ENCODE measurements at places on chromosomes 7 and 10.

DNA sequence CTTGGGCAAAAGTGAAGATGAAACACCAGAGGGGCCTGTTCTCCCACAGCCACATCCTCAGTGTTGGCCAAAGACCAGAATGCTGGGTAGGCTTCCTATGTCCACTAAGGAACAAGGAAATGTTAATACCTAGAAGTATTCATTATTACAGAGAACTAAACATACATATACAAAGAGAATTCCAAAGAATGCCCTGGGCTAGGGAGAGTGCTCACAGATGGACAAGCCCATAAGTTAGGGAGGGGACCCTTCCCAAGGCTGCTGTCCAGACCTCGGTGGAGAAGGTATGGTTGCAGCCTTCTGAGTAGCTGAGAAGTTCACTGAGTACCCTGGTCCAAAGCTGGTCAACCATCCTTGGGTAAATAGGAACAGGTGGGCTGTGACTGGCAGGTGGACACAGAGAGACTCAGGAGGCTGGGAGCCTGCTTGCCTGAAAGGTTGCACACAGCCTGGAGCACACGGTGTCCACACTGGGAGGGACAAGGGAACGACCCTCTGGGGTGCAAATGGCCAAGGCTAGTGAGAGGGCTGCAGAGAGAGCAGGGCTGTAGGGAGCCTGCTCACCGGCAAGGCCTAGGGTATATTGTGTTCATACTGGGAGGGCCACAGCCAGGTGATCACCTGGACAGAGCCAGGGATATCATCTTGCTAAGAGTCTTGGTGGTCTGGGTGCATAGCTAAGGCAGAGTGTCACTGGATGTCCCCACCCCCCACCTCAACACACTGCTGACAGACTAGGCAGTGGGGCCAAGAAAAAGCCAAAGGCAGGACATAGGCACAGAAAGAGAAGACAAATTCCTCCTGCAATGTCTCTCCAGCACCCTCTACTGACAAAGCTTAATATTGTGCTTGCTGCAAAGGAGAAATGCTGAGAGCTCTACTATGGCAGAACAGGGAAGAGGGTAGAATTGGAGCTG is 40.3 kb downstream of the CPVL start:
- no peak for DNase-seq
- peaks cover 6% of the 10 kb centered on the region for H3K27me3 ChIP-seq
- no peaks in the 10 kb centered on the region for H3K36me3 ChIP-seq
- H3K4me3 ChIP-seq, result no peak overlapping the region
- no peak overlapping the region for H3K27ac ChIP-seq

DNA sequence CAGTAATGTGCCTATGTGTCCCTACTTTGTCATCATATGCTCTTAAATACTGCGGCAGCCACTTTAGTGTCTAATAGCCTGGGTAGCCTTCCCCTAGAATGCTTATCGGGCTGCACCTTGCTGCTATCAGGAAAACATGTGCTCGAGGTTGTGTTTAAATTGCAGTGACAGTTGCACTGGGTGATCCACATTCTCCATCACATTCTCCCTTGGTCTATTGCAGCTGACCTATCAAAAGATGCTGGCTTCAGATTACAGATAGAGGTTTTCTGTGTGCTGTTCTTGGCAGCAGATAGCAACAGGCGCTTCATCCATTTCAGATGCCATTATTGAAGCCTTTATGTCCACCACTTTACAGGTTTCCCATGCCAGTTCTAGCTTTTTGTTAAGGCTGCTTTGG is 130.1 kb upstream of the MDFIC start:
- no peaks in the 10 kb centered on the region for H3K36me3 ChIP-seq
- H3K4me1 ChIP-seq, result no peaks in the 10 kb centered on the region
- H3K27ac ChIP-seq, result no peak overlapping the region
- no peaks in the 10 kb centered on the region for H3K27me3 ChIP-seq

DNA sequence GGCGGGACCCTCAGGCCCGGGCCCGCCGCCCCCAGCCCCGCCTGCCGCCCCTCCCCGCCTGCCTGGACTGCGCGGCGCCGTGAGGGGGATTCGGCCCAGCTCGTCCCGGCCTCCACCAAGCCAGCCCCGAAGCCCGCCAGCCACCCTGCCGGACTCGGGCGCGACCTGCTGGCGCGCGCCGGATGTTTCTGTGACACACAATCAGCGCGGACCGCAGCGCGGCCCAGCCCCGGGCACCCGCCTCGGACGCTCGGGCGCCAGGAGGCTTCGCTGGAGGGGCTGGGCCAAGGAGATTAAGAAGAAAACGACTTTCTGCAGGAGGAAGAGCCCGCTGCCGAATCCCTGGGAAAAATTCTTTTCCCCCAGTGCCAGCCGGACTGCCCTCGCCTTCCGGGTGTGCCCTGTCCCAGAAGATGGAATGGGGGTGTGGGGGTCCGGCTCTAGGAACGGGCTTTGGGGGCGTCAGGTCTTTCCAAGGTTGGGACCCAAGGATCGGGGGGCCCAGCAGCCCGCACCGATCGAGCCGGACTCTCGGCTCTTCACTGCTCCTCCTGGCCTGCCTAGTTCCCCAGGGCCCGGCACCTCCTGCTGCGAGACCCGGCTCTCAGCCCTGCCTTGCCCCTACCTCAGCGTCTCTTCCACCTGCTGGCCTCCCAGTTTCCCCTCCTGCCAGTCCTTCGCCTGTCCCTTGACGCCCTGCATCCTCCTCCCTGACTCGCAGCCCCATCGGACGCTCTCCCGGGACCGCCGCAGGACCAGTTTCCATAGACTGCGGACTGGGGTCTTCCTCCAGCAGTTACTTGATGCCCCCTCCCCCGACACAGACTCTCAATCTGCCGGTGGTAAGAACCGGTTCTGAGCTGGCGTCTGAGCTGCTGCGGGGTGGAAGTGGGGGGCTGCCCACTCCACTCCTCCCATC is 82.7 kb downstream of the PAX2 start:
- no peak for DNase-seq
- peak overlapping the region; percentile 47 for H3K4me3 ChIP-seq
- peaks cover 94% of the 10 kb centered on the region for H3K27me3 ChIP-seq
- no peaks in the 10 kb centered on the region for H3K36me3 ChIP-seq

GRCh38 chr10:83012866-83013265 is 1126.4 kb upstream of the GHITM start:
- no peak for DNase-seq
- no peak overlapping the region for H3K27ac ChIP-seq
- H3K27me3 ChIP-seq, result no peaks in the 10 kb centered on the region
- H3K4me3 ChIP-seq, result no peak overlapping the region

GRCh38 chr10:60139290-60139689 is 232.9 kb upstream of the CCDC6 start:
- H3K36me3 ChIP-seq, result no peaks in the 10 kb centered on the region
- no peak for DNase-seq
- no peak overlapping the region for H3K4me3 ChIP-seq

DNA sequence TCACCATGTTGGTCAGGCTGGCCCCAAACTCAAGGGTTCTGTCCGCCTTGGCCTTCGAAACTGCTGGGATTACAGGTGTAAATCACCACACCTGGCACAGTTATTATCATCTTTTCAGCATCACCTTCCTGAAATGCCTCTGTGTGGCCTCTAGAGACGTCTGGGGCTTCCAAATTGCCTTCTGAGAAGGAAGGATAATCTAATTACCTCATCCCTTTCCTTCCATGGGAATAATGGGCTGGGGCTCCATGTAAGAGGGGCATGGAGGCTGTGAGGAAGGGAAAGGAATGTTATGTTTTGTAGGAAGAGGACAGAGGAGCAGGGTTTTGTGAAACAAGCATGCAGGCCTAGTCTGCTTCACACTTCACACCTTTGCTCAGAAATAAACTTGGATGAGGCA is 22.2 kb upstream of the PODXL start:
- no peak overlapping the region for H3K4me3 ChIP-seq
- no peak overlapping the region for H3K27ac ChIP-seq
- H3K36me3 ChIP-seq, result no peaks in the 10 kb centered on the region
- H3K27me3 ChIP-seq, result no peaks in the 10 kb centered on the region

DNA sequence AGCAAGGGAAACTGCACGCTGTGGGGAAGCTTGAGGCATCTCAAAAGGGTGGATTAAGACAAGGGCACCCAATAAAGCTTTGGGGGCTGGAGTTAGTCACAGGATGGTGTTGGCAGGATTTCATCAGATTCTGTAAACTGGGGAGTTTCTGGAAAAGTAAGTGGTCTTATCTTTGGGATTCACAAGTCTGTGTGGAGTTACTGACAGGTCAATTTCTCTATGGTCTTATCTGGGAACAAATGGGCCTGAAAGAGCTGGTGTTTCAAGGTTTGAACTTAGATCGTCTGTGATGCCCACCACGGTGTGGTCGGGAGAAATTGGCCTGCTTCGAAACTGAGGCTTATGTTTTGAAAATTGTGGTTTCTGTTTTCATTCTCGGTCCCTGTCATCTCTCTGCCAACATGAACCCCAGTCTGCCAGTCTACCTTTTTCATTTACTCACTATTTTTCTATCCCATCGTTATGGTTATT is 23.8 kb upstream of the AOAH start:
- H3K27me3 ChIP-seq, result no peaks in the 10 kb centered on the region
- no peak overlapping the region for H3K4me3 ChIP-seq
- H3K4me1 ChIP-seq, result peaks cover 9% of the 10 kb centered on the region
- no peak for DNase-seq
- no peaks in the 10 kb centered on the region for H3K36me3 ChIP-seq
- no peak overlapping the region for H3K27ac ChIP-seq

- no peaks in the 10 kb centered on the region for H3K4me1 ChIP-seq
- H3K36me3 ChIP-seq, result no peaks in the 10 kb centered on the region
- DNase-seq, result no peak
- peak overlapping the region; percentile 65 for H3K27ac ChIP-seq
Observed at GRCh38 chr10:80064120-80064886, 14.2 kb upstream of the TMEM254 start.

DNA sequence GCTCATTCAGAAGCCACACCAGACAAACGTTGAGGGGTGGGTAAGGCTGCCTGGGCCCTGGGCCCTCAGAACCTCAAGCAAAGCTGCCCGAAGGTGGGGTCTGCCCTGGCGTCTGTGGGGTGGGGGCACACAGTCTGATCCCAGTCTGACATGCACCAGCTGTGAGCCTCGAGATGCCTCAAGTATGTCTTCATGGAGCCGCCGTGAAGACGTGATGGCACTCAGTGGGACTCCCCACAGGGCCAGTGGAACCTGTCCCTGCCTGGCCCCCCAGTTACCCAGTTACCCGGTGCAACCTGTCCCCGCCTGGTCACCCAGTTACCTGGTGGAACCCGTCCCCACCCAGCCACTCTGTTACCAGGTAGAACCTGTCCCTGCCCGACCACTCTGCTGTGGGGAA is 351.2 kb downstream of the PTPRN2 start:
- H3K27me3 ChIP-seq, result no peaks in the 10 kb centered on the region
- no peak overlapping the region for H3K4me3 ChIP-seq
- no peaks in the 10 kb centered on the region for H3K36me3 ChIP-seq
- no peaks in the 10 kb centered on the region for H3K4me1 ChIP-seq
- H3K27ac ChIP-seq, result no peak overlapping the region
- no peak for DNase-seq

- no peak overlapping the region for H3K4me3 ChIP-seq
- H3K36me3 ChIP-seq, result no peaks in the 10 kb centered on the region
- no peaks in the 10 kb centered on the region for H3K27me3 ChIP-seq
- no peak overlapping the region for H3K27ac ChIP-seq
- H3K4me1 ChIP-seq, result no peaks in the 10 kb centered on the region
Observed at GRCh38 chr10:98340261-98340939, 72.4 kb upstream of the LOXL4 start.

DNA sequence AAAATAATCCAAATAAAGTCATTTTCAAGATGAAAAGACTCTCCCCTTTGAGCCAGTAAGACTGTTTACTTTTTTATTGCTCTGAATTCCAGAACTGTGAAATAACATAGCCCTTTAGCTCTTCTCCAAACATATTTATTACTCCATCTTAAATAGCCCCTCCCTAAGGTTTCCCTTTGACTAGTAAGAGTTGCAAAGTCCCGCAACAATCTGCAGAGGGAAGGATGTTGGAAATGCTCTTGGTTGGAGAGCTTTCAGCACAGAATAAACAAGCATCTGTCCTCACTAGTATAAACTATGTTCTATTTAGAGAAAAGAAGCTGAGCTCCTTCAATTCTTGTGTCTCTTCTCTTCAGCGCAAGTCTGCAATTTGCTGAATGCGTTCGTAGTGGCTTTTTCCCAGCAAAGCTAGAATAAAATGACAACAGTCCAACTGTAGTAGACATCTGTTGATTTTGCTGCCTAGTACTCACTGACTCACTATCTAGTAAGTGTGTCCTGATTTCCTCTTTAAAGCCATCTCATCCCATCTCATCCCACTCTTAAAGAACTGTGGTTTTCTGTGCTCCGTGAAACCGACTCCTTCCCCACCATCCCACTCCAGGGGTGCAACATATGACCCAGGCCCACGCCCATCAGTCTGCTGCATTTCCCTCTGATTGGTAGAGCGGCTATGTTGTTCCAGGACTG is 104.0 kb downstream of the FAM107B start:
- no peaks in the 10 kb centered on the region for H3K36me3 ChIP-seq
- peaks cover 12% of the 10 kb centered on the region for H3K4me1 ChIP-seq
- DNase-seq, result no peak
- no peak overlapping the region for H3K4me3 ChIP-seq
